Chondrocyte (in vitro differentiated cells): ENCODE measurements at places on chromosomes 4 and X. TPM values are rescaled to one million over a fixed set of nuclear protein-coding genes. Genes with fewer than 3 reads are reported as not detected.

GRCh38 chrX:40933706-40934425, 151.4 kb upstream of the USP9X start:
- no peak for DNase-seq

GRCh38 chr4:13711233-13711785, 83.8 kb upstream of the BOD1L1 start:
- no peak for DNase-seq

DNA sequence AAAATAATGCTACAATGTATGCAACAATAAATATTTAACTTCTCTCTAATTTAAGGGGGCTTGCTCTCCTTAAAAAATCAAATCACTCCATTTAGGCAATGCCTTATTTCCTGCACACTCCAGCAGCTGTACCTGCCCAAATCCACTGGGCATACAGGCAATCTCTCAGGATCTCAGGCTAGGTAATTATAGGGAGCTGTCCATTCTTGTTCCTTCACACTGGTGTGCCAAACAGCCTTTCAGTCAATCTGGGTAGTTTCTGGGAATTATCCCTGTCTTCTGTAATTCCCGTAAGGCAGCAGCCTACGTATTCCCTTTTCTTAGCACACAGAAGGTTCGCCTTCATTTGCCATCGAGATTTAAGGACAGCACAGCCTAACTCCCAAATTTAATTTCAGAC, 922.6 kb upstream of the SLIT2 start:
- DNase-seq: no peak

The DCHS2 gene
- 0.39 TPM in 1 of 3 replicates, not detected in the others for total RNA-seq

The P2RY8 gene
- not detected in 3 replicates for total RNA-seq

DNA sequence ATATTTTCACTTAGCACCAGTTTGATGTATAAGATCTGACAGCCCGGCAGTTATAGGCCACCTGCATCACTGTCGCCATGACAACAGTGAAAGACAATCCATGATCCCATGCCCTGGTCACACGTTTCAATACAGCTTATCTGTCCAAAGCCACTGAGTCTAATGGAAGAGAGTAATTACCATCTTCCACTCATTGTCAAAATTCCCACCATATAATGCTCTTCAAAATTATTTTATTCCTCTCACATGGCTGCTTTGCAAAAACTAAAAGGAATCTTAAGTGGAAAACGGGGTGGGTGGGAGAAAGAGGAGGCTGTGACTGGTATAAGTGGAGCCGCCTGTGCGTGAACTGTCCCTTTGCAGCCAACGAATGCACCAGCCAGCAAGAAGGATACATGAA, 44.2 kb downstream of the MAML3 start:
- DNase-seq: no peak

DNA sequence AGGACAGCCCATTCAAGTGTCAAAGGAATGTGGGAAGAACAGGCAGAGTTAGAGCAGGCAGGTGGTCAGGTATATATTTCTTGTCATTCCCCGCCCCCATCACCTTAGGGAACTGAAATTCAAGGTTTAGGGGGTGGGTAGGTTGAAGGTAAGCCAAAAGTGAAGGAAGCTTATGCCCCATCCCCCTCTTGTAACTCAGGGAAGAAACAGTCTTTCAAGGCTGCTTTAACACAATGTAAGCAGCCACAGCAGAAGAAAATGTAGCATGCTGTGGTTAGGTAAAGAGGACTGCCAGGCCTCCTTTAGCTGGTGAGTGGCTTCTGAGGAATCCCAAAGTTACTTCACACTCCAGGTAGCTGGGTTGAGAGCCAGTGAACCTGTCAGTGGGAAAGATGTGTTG, 122.3 kb downstream of the RS1 start:
- no peak for DNase-seq

GRCh38 chr4:81743731-81744435, 272.2 kb upstream of the RASGEF1B start:
- no peak for DNase-seq

The MAGEA10 gene
- total RNA-seq: not detected in 3 replicates

DNA sequence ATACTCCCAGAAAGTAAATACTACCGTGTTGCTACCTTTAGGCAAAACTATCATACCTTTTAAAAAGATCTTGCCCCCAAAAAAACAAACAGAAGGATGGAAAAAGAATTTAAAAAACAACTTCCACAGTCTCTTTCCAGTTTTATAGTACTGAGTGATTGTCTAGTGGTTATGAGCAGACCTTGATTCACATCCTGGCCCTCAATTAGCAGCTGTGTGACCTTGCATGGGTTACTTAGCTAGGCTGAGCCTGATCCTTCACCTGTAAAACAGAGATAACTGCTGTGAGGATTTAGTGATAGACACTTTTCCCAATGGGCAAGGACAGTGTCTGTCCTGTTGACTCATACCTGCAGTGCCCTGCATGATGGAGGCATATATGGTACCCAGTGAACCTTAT, 49.0 kb downstream of the SMAD1 start:
- no peak for DNase-seq

The RASGEF1B gene
- total RNA-seq: 2.3 to 5.6 TPM (median 2.5 TPM) in 3 replicates

DNA sequence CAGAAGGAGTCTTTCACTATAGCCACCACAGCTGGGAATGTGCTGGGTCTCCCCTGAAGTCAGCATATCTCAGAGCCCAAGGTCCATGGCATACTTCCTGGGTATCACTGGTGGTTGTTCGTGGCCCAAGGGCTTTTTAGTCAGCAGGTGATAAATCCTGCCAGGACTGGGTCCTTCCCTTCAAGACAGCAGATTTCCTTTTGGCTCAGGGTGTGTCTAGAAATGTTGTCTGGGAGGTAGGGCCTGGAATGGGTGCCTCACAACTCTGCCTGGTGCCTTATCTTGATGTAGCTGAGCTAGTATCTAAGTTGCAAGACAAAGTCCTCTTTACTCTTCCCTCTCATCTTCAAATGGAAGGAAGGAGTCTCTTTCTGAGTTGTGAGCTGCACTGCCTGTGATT, 102.4 kb upstream of the TMLHE start:
- no peak for DNase-seq

GRCh38 chr4:113469926-113470325, 291.6 kb downstream of the CAMK2D start:
- DNase-seq: no peak

The SLC34A2 gene
- total RNA-seq: not detected in 3 replicates

The CT55 gene
- total RNA-seq: not detected in 3 replicates

DNA sequence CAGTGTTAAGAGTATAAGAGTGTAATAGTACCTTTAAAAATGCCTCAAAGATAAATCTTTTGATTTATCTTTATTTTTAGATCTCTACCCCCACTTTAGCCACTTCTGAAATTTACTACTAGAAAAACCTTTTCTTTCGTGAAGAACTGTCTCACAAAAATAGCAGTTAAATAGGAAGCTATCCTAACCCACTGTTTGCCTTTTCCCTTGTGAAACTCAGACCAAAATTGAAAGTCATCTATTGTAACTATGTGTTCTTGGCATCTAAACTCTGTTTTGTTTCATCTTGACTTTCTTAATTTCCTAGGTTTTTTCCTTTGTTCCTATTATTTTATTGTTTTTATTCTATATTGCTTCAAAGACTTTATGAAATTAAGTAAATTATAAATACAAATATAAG, 7.8 kb upstream of the TMEM144 start:
- no peak for DNase-seq

The SGMS2 gene
- 49.7 to 71.5 TPM (median 65.5 TPM) in 3 replicates for total RNA-seq

DNA sequence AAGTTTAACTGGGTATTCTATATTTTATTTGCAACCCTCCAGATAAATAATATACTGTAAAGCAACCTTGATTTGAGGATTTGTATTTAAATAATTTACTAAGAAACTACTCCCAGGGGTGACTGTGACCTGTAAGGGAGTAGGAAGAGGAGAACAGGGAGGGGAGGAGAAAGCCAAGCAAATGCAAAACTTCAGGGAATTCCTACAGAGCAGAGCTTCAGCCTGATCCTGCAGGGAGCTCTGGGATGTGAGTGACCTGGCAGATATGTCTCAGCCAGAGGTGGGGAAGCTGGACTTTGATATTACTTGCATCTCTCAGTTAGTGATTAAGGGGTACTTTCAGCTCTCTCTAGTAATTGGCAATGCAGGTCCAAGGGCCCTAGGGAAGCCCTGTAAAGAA, 302.0 kb downstream of the FRMPD4 start:
- DNase-seq: no peak

DNA sequence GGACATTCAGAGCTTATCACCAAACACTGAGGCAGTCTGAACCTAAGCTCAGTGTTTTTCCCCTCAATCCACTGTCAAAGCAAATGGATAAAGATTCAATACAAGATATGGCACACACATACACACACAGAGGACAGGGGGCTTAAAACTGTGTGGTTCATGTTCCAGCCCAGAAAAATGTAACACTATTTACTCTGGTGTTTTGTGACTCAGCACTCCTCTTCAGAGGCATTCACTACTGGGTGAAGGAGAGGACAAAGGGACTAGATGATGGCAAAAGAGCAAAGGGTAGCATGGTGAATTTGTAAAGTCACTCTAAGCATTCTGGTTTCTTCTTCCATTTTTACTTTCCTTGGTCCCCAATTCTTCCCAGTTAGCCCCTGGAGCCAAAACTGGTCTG, 120.3 kb downstream of the ARHGEF9 start:
- no peak for DNase-seq

The SPIN2B gene
- total RNA-seq: 12.9 to 24.2 TPM (median 13.9 TPM) in 3 replicates

DNA sequence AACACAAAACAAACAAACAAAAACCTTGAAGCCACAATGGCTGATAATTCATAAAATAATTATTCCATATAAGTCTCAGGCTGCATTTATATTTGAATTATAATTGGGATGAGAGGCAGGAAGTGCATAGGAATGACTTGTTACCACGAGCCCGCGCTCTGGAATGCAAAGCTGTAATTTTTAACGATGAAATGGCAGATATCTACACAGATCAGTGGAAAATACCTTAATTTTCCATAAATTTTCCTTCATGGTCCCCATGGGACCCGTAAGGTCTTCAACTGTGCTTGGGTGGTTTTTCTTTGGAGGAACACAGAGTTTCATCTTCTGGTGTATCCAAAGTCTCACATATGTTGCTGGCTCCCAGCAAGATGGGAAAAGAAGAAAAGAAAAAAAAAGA, 226.8 kb downstream of the SHOX start:
- no peak for DNase-seq
